ENCODE measurements at places on chromosomes 1 and 21.

GRCh38 chr1:1432951-1433803 lies 2.3 kb upstream of the VWA1 start:
- no peak overlapping the region for H3K4me3 ChIP-seq
- peak; percentile 81 for DNase-seq
- H3K27ac ChIP-seq = peak overlapping the region; percentile 89
- H3K27me3 ChIP-seq = peaks cover 5% of the 10 kb centered on the region
- peaks cover 45% of the 10 kb centered on the region for H3K4me1 ChIP-seq
- H3K36me3 ChIP-seq = no peaks in the 10 kb centered on the region

DNA sequence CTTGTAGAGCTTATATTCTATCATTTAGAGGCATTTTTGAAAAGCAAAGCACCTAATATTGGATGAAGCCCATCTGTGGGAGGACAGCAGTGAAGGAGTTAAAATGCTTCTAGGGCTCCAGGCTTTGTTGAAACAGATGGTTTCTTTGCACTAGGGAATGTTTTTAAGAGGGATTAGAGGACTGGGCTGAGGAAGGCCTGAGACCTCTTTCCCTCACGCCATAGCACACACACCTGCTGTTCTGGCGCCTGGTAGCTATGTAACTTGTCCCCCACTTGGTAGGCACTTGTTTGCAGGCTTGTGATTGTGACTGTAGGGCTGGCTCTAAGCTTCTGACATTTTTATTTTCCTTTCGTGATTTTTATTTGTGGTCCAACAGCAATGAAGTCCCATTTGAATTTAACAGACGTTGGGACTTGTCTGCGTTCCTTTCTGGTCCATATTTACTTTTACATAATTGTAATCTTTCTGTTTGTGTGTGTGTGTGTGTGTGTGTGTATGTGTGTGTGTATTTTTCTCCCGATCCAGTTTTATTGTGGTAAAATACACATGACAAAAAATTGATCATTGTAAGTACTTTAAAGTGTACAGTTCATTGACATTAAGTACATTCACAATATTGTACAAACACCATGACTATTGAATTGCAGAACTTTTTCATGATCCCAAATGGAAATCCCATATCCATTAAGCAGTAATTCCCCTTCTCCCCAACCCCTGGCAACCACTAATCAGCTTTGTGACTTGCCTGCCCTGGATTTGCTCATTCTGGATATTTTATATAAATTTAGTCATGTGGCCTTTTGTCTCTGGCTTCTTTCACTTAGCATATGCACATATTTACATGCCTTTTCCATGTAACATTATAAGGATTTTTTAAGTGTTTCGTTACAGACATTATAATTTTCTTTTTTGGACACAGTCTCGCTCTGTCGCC lies 33.5 kb upstream of the MACF1 start:
- no peaks in the 10 kb centered on the region for H3K27me3 ChIP-seq
- H3K4me3 ChIP-seq = no peak overlapping the region
- peak overlapping the region; percentile 94 for H3K27ac ChIP-seq
- peaks cover 27% of the 10 kb centered on the region for H3K4me1 ChIP-seq
- H3K36me3 ChIP-seq = no peaks in the 10 kb centered on the region
- peak; percentile 66 for DNase-seq

DNA sequence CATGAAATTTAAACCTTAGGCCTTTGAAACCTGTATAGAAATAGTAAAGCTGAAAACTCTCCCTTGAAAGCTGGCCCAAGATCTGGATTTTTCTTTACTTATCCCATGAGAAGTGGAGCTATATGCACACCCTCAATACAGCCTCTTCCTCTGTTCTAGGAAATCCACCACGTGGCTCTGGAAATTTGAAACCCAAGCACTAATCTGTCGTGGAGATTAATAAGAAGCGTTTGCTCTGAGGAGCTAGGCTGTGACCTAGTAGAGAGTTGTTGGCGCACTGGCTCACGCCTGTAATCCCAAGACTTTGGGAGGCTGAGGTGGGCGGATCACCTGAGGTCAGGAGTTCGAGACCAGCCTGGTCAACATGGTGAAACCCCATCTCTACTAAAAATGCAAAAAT lies 291.3 kb upstream of the PLXNA2 start:
- H3K36me3 ChIP-seq = no peaks in the 10 kb centered on the region
- no peak overlapping the region for H3K4me3 ChIP-seq
- H3K27me3 ChIP-seq = no peaks in the 10 kb centered on the region
- DNase-seq = no peak
- H3K27ac ChIP-seq = no peak overlapping the region

- H3K27ac ChIP-seq = no peak overlapping the region
- no peaks in the 10 kb centered on the region for H3K36me3 ChIP-seq
- DNase-seq = no peak
- H3K4me1 ChIP-seq = no peaks in the 10 kb centered on the region
- peaks cover 2% of the 10 kb centered on the region for H3K27me3 ChIP-seq
Observed at GRCh38 chr1:167673265-167673664, 43.2 kb downstream of the RCSD1 start.

DNA sequence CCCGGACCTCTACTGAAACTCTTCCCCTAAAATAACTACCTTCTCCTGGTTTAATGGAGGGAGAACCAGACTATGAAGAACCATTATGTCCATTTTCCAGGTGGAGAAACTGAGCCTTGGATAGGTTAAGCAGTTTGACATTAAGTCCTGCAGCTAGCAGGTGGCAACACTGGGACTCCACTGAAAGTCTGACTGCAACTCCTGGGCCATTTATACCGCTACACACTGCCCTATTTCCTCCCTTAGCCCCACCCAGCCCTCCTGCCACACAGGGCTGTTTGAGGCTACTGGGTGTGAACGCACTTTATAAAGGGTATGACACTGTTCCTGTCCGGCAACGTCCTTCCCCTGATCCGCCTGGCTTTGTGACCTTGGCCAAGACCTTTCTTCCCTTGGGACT lies 511 bp upstream of the INPP5B start:
- H3K27me3 ChIP-seq = no peaks in the 10 kb centered on the region
- DNase-seq = no peak
- peaks cover 11% of the 10 kb centered on the region for H3K4me1 ChIP-seq
- H3K27ac ChIP-seq = no peak overlapping the region
- peak overlapping the region; percentile 88 for H3K4me3 ChIP-seq

- no peak overlapping the region for H3K27ac ChIP-seq
- H3K4me3 ChIP-seq = no peak overlapping the region
- no peaks in the 10 kb centered on the region for H3K36me3 ChIP-seq
- DNase-seq = no peak
Observed at GRCh38 chr1:19488136-19488535, 2.8 kb upstream of the CAPZB start.

All from neuronal stem cell (in vitro differentiated cells).